ENCODE measurements at places on chromosomes 6 and 20.

- H3K27me3 ChIP-seq = no peaks in the 10 kb centered on the region
- no peak overlapping the region for H3K4me3 ChIP-seq
- peaks cover 26% of the 10 kb centered on the region for H3K4me1 ChIP-seq
Measured at GRCh38 chr6:112311950-112312547, 35.1 kb upstream of the RFPL4B start.

DNA sequence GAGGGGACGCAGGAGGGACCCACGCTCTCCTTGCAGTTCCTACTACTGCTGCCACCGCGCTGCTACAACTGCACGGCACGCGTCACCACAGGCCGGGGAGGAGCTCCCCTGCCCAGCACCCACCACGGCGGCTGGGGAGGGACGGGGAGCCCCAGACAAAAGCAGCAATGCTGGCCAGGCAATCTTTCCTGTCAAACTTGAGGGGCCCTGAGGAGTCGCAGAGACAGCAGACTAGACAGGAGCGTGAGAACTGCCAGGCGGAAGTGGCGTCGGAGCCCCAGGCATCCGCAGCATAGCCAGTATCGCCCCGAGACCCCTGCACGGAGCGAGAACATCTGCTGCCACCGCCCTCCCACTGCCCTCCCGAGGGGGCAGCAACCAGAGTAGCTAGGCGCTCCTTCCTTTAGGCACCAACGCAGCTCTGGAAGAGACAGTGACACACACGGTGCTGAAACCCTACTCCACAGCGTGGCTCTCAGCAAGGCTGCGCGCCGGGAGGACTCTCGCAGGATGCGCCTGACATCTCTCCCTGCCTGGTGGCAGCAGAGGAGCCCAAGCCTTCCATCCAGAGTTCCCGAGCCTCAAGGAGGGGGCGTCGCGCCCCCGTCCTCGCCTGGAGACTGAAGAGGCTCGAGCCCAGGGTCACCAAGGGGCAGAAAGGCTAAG, 2.2 kb downstream of the TAF4 start:
- peaks cover 7% of the 10 kb centered on the region for H3K27me3 ChIP-seq
- H3K36me3 ChIP-seq = peaks cover 2% of the 10 kb centered on the region
- peaks cover 50% of the 10 kb centered on the region for H3K4me1 ChIP-seq
- DNase-seq = peak; percentile 14

GRCh38 chr6:38579010-38579628, 60.6 kb downstream of the BTBD9 start:
- no peaks in the 10 kb centered on the region for H3K27me3 ChIP-seq
- H3K27ac ChIP-seq = no peak overlapping the region
- DNase-seq = no peak
- no peak overlapping the region for H3K4me3 ChIP-seq
- H3K36me3 ChIP-seq = peaks cover 5% of the 10 kb centered on the region
- no peaks in the 10 kb centered on the region for H3K4me1 ChIP-seq

DNA sequence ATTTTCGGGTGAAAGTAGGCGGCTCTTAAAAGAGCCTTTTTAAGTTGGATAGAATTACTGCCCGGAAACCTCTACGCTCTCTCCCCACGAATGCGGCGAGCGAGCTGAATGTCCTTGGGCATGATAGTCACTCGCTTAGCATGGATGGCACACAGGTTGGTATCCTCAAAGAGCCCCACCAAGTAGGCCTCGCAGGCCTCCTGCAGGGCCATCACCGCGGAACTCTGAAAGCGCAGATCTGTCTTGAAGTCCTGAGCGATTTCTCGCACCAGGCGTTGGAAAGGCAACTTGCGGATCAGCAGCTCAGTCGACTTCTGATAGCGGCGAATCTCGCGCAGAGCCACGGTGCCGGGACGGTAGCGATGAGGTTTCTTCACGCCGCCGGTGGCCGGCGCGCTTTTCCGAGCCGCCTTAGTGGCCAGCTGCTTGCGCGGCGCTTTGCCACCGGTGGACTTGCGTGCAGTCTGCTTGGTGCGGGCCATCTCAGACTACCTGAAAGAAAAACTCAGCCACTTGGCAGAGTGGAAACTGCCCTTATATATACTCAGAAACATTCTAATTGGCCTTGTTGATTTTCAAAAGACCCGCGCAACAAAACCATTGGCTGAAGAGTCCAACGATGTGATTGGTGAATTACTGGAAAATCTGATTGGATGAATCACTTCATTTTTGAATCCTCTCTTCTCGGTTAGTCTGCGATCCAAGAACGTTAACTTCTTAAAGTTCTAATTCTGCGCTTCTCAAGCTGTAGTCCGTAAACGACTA, 93.9 kb upstream of the BTN3A2 start:
- DNase-seq = peak; percentile 75
- H3K27ac ChIP-seq = peak overlapping the region; percentile 97
- H3K4me1 ChIP-seq = peaks cover 42% of the 10 kb centered on the region
- peaks cover 11% of the 10 kb centered on the region for H3K27me3 ChIP-seq
- no peak overlapping the region for H3K4me3 ChIP-seq
- H3K36me3 ChIP-seq = peaks cover 3% of the 10 kb centered on the region

GRCh38 chr20:38836991-38837390, 31.5 kb downstream of the PPP1R16B start:
- H3K4me1 ChIP-seq = no peaks in the 10 kb centered on the region
- H3K27ac ChIP-seq = no peak overlapping the region
- DNase-seq = no peak
- H3K27me3 ChIP-seq = peaks cover 5% of the 10 kb centered on the region

DNA sequence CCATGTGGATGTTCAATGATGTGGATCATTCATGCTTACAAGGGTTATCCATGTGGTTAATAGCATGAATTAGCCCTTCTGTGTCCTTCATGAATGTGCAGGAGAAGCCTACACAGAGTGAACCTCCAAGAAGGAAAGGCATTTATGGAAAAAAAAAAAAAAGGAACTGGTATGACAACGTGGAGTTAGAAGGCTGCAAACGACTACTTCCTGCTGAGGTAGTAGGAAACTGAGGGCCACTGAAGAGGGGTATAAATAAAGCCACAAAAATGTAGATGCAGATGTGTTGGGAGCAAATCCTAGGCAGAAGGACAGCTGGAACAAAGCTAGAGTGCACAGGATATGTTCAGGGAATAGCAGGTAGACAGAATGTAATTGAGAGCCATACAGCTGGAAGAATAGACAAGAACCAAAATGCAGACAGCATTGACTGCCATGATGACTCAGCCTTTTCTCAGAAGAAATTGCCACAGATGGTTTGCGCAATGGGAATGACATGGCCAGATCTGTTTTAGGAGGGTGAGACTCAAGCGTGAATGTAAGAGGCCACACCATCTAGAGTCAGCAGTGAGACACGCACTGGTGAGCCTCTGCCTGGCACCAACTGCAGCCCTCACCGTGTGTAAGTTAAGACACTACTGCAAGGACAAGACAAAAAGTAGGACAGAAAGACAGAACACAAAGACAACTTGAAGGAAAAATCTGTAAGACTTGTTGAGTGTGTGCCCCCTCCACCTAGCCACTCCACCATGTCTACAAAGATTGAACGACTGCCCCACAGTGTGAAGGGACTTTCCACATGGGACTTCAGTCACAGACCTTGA, 79.8 kb downstream of the KIF13A start:
- H3K4me1 ChIP-seq = peaks cover 10% of the 10 kb centered on the region
- DNase-seq = no peak
- peaks cover 10% of the 10 kb centered on the region for H3K36me3 ChIP-seq
- H3K4me3 ChIP-seq = no peak overlapping the region

GRCh38 chr6:53281518-53282215, 67.1 kb downstream of the ELOVL5 start:
- H3K36me3 ChIP-seq = peaks cover 16% of the 10 kb centered on the region
- no peaks in the 10 kb centered on the region for H3K27me3 ChIP-seq
- H3K27ac ChIP-seq = no peak overlapping the region
- peaks cover 13% of the 10 kb centered on the region for H3K4me1 ChIP-seq
- no peak overlapping the region for H3K4me3 ChIP-seq

DNA sequence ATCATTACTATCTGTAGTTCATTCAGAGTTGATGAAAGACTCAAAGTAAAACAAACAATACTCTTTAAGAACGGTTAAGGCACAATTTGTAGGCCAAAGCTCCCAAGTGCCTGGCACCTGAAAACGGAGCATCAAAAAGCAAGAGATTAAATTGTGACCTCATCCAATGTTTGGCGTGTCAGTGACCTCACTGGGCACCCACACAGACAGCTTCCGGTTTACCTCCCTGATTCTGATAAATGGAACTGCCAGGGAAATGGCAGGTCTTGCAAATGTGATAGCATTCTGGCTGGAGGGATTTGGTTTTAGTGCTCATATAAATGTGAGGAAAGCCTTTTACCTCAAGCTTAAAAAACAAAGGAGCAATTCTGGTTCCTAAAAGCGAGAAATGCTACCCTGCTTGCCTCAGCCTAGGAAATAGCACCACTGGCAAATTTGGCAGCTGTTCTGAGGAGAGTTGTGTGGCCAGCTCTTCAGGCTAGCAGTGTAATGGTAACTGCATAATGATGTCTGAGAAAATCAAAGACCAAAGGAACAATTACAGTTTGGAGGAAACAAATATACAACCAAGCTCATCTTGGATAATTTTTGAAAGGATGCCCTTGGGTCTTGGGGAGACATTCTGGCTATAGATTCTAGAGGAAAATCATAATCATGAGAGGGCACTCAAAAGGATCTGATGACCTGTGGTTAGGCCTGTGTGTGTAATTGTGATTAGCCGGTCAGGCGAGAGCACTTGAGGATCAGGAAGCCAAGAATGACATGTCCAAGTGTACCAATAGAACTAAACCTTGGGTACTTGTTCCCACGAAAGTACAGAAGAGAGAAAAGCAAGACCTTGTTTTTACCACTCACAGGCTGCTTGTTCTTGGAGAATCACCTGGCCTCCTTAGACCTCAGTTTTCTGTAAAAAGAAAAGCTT, 174.3 kb downstream of the TFAP2B start:
- H3K4me1 ChIP-seq = no peaks in the 10 kb centered on the region
- H3K4me3 ChIP-seq = no peak overlapping the region
- DNase-seq = no peak
- H3K27ac ChIP-seq = no peak overlapping the region
- no peaks in the 10 kb centered on the region for H3K27me3 ChIP-seq

- no peak overlapping the region for H3K27ac ChIP-seq
- no peaks in the 10 kb centered on the region for H3K36me3 ChIP-seq
- H3K4me3 ChIP-seq = peak overlapping the region; percentile 77
- H3K27me3 ChIP-seq = peaks cover 4% of the 10 kb centered on the region
- no peak for DNase-seq
Measured at GRCh38 chr6:2633736-2634135, 117.0 kb downstream of the MYLK4 start.

DNA sequence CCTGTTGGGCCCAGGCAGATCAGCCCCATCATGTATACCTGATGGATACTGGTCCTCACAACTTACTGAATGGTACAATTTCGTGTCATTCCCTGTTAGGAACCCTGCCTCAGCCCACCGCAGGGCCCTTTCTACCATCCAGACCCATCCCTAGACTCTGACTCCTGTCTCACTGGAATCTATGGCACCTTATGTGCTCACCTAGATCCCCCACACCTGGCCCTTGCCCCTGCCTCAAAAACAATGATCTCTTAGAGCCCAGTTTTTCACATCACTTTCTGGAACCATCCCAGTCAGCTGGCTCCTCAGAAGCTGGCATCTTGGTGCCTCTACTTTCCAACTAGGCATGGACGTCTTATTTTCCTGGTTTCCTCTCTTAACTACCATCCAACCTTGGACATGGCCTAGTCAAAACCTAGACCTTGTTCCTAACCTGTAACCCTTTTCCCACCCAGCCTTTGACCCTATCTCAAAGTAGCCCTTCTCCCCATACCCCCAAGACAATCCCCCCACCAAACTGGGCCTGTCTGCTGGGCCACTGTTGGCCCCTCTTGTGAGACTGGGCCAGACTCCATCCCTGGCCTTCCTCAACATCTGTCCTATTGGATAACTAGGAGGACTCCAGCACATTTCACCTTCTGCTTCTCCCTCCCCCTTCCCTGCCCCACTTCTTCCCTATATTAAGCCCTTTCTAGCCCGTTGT, 981 bp downstream of the HM13 start:
- H3K4me1 ChIP-seq = peaks cover 4% of the 10 kb centered on the region
- no peak for DNase-seq
- H3K4me3 ChIP-seq = no peak overlapping the region
- H3K27me3 ChIP-seq = peaks cover 6% of the 10 kb centered on the region
- no peaks in the 10 kb centered on the region for H3K36me3 ChIP-seq

DNA sequence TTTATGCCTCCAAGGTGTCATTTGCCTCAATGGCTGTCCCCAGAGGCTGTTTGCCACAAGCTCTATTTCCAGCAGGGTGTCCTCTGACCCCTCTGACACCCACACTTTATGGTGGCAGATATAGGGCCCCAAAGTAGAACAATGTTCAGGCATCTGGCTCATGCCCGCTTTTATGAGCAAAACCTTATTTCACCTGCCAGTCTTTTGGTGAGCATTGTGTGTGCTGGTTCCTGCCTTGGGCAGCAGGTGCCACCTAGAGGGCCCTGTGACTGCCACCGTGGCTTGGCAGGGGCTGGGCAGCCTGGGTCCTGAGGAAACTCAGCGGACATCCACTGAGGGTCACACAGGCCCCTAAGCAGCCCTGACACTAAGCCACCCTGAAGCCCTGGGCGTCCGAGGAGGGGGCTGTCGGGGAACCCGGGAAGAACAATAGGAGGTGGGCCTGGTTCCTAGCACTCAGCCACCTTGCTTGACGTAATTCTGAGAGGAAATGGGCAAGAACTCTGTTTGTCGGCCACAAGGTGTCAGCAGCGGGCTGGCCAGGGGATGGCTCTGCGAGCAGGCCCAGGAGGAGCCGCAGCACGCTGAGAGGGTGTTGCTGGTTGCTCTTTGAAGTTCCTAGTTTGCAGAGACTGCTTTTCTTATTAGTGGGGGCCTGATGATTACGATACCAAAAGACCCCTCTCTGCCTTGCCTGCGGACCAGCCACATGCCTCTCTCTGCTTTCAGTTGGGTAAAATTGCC, 148.9 kb downstream of the SCML4 start:
- H3K4me1 ChIP-seq = peaks cover 49% of the 10 kb centered on the region
- no peaks in the 10 kb centered on the region for H3K27me3 ChIP-seq
- no peaks in the 10 kb centered on the region for H3K36me3 ChIP-seq
- peak overlapping the region; percentile 92 for H3K27ac ChIP-seq
- H3K4me3 ChIP-seq = peak overlapping the region; percentile 11
- DNase-seq = peak; percentile 87

DNA sequence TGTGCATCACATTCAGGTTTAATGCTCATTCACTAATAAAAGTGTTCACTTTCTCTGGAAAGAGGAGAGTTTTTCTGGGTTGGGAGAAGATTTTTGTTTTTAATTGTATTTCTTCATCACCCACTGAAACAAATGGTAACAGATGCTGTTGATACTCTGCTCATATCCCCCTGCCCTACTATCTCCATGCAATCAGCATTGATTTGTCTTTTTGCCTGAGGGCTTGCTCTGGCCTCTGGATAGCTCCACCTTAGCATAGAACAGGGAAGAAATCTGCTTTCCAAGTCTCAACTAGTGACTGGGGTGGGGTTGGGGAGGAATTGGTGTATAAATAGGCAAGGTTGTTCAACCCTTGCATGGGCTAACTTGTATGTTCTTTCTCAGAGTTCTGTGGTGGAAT, 296.4 kb downstream of the KHDRBS2 start:
- H3K4me1 ChIP-seq = no peaks in the 10 kb centered on the region
- no peaks in the 10 kb centered on the region for H3K36me3 ChIP-seq
- H3K27me3 ChIP-seq = no peaks in the 10 kb centered on the region
- DNase-seq = no peak
- no peak overlapping the region for H3K4me3 ChIP-seq

- H3K4me3 ChIP-seq = no peak overlapping the region
- H3K27ac ChIP-seq = no peak overlapping the region
- H3K4me1 ChIP-seq = no peaks in the 10 kb centered on the region
- peaks cover 5% of the 10 kb centered on the region for H3K36me3 ChIP-seq
- no peak for DNase-seq
Measured at GRCh38 chr20:43789593-43789992, 62.8 kb upstream of the GTSF1L start.

- peaks cover 3% of the 10 kb centered on the region for H3K36me3 ChIP-seq
- no peak overlapping the region for H3K27ac ChIP-seq
- no peak overlapping the region for H3K4me3 ChIP-seq
- H3K27me3 ChIP-seq = no peaks in the 10 kb centered on the region
- H3K4me1 ChIP-seq = no peaks in the 10 kb centered on the region
Measured at GRCh38 chr6:94597487-94597886, 979.8 kb upstream of the MANEA start.

Data from neural crest cell (in vitro differentiated cells).